ENCODE measurements at places on chromosomes 6 and 20.
A peak's percentile ranks its signal among the peaks of the same experiment; 100 is the strongest.

- peak; percentile 58 for DNase-seq
Observed at GRCh38 chr6:135675862-135676261, 175.6 kb upstream of the PDE7B start.

DNA sequence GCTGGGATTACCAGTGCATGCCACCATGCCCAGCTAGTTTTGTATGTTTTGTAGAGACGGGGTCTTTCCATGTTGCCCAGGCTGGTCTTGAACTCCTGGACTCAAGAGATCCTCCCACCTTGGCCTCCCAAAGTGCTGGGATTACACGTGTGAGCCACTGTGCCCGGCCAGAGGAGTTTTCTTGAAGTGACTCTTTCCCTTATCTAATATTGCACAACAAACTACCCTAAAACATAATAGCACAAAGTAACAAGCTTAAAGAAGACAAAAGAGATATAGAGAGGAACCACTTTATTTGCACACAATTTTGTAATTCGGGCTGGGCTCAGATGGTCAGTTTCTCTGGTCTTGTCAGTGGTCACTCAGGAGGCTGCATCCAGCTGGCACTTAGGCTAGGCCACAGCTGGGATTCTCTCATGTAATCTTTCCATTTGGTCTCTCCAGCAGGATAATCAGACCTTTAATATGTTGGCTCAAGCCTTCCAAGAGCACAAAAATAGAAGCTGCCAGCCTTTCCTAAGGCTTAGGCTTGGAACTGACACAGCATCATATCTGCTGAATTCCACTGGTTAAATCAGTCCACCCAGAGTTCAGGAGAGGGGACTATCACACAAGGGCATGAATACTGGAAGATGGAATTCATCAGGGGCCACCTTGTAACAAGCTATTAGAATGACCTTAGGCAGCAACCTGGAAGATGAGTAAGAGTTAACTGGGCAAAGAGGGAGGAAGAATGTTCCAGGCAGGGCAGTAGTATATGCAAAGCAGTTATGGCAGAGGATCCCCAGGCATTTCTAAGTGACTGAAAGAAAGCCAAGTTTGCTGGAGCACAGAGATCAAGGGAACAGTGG, 56.7 kb upstream of the PNRC1 start:
- DNase-seq, result no peak

DNA sequence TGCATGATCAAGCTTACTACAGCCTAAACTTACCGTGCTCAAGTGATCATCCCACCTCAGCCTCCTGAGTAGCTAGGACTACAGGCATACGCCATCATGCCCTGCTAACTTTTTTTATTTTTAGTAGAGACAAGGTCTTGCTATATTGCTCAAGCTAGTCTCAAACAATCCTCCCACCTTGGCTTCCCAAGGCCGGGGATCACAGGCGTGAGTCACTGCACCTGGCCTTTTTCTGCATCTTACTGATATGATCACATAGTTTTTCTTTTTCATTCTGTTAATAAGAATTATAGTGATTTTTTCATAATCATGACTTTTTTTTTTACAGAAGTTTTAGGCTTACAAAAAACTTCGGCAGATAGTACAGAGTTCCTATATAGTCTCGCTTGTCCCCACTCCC, 93.2 kb downstream of the KIF13A start:
- no peak for DNase-seq

DNA sequence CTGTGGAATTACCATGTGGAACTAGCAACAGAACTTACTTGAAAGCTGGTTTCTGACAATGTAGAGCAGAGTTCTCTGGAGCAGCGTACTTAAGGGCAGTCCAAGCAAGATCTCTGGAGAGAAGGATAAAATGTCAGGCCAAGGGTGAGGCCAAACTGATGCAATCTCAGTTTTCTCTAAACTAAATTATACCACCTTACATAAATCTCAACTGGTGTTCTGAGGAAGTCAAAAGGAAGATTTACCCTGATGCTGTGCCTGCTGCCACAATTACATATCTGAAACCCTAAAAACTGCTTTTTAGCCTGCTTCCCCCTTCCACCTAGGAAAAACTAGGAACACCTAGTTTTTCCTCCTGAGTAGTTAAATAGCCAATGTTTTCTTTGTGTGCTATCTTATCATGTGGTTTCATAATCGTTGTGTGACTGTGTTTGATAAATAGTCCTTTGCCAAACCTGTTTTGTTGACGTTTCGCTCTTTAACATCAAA, 28.1 kb downstream of the NCOA7 start:
- DNase-seq, result no peak
